ENCODE measurements at places on chromosomes 4 and X.
A peak's percentile ranks its signal among the peaks of the same experiment; 100 is the strongest.

- no peak for DNase-seq
Observed at GRCh38 chr4:19298998-19299397, 952.7 kb upstream of the SLIT2 start.

GRCh38 chrX:80229626-80230025 lies 190.6 kb upstream of the TENT5D start:
- DNase-seq, result no peak

DNA sequence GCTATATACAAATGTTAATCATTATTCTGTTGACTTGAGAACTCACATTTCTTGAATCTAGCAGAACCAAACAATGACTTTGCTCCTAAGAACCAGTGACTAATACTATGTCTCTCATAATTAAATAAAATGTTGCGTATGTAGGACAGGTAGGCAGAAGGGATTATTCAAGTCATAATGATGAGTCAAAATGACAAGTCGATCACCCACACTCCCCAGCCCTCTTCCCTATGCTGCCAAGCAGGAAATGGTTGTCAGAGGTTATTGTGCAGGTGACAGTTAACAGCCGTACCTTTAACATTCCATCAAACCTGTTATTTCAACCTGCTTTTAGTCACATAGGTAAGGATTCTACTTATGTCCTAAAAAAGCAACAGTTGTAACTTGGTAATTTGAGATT lies 22.0 kb upstream of the STK26 start:
- DNase-seq, result no peak

DNA sequence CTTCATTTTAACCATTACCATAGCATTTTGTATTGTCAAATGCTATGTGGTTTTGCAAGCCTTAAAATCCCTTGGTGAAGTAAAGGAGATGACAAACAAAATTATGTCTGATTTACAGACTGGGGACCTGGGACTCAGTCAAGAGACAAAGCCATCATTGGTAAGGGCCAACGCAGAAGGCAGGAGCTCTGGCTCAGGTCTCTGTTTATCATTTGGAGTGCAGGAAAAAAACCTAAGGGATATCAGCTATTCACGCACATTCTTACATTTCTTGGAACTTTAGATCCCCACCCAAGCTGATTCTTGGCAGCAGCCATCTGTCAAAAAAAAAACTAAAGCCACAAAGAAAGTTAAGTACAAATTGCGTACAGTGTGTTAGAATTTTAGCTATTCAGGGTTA lies 731.9 kb downstream of the STPG2 start:
- no peak for DNase-seq

GRCh38 chr4:71614621-71615020 lies 169.3 kb downstream of the GC start:
- no peak for DNase-seq

GRCh38 chrX:75273483-75273882 lies 402 bp upstream of the UPRT start:
- no peak for DNase-seq

DNA sequence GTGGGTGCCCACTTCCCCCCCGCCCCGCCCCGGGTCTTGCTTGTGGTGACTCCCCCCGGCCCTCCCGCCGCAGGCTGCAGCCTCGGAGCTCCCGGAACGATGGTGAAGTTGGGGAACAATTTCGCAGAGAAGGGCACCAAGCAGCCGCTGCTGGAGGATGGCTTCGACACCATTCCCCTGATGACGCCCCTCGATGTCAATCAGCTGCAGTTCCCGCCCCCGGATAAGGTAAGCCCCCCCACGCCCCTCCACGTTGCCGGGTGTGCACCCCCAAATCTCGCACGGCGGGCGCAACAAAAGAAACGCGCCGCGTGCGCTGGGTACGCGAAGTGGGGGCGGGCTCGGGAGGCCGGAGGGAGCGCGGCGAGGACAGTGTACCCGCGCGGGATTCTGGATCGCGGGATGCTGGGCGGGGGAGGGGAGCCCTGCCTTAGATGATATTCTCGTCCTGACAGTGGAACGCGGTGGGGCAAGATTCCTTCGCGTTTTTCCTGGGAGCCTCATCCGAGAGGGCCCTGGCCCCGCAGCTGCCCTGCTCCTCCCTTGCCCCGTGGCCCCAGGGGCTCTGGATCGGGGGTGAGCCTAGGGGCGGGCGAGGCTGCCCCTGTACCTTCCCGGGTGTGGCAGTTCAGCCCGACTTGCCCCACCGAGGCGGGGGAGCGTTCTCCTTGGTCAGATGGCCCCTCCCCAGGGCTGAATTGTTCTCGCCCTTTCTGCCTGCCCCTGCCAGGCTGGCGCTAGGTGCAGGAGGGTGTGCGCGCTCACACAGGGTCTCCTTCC lies 819 bp downstream of the NSG1 start:
- no peak for DNase-seq

GRCh38 chr4:791898-792625 lies 33.9 kb downstream of the CPLX1 start:
- no peak for DNase-seq

- DNase-seq, result no peak
Observed at GRCh38 chrX:29233592-29234183, 646.4 kb downstream of the IL1RAPL1 start.

- no peak for DNase-seq
Observed at GRCh38 chrX:154827194-154828015, 7.1 kb downstream of the SMIM9 start.

GRCh38 chr4:6205567-6205931 lies 5.2 kb upstream of the JAKMIP1 start:
- DNase-seq, result no peak

GRCh38 chr4:126172126-126172525 lies 857.4 kb downstream of the FAT4 start:
- no peak for DNase-seq

- DNase-seq, result no peak
Observed at GRCh38 chr4:7581477-7581876, 146.7 kb upstream of the PSAPL1 start.

DNA sequence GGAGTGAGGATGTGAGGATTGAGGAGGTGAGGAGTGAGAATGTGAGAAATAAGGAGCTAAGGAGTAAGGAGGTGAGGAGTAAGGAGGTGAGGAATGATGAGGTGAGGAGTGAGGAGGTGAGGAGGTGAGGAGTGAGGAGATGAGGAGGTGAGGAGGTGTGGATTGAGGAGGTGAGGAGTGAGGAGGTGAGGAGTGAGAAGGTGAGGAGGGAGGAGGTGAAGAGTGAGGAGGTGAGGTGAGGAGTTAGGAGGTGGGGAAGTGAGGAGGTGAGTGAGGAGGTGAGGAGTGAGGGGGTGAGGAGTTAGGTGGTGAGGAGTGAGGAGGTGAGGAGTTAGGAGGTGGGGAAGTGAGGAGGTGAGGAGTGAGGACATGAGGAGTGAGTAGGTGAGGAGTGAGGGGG lies 74.8 kb upstream of the MXD4 start:
- DNase-seq, result no peak

DNA sequence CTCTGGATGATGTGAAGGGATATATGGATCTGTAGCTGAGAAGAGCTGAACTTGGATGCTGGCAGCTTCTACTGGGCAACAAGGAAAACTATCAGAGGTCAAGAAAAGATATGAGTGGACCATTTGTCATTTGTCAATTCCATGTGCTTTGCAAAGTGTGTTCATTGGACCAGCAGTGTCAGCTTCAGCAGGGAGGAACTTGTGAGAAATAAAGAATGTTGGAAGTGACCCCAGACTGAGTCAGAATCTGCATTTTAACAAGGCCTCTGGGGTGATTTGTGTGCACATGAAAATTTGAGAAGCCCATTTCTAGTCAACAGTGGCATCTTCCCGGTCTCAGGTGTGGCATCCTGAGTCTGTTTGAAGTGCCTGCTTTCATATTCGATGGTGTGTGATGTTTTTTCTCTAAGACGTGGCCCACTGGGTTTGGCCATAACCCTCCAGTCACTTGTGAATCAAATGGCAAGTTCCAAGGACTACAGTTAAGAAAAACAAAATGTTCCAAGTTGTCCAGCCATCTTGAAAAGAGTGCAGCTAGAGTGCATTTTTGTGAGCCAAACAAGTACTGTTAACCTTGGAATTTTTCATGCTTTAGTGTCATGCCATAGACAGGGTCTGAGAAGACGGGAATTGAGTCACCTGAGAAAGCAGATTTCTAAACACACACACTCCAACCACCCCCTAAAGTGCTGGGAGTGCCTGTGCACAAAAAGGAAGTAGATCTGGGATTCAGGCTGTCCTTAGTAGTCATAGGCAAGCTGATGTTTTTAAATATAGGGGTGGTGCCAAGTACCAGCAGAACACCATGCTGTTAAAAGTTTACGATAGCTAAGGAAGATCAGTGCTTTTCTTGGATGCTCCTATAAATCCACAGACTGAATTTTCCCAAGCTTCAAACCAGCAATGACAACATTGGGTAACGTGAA lies 26.4 kb downstream of the GPM6B start:
- no peak for DNase-seq

DNA sequence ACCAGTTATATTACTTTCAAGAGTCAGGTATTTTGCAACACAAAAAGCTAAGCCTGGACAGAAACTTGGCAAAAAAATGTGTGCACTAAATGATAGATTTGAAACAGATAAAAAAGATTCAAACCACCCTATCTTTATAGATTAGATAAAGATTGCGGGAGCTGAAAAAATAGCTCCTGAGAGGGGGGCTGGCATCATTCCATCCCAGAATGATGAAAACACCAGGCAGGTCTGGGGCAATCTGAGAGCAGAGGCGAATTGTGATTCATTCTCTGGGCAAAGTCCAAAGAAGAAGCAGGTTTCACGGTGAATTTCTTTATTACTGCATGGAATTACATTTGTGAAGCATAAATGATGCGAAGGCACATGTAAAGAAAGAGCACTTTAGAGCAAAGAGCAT lies 168.5 kb upstream of the DMD start:
- DNase-seq, result no peak

GRCh38 chrX:51743179-51743957 lies at the start of gene GSPT2:
Gene GSPT2, plus strand, starts transcription at chrX:51743442. Its CDS starts 185 bp downstream, at chrX:51743627.
- peak; percentile 61 for DNase-seq

GRCh38 chr4:24598025-24598424 lies 13.7 kb upstream of the DHX15 start:
- no peak for DNase-seq

DNA sequence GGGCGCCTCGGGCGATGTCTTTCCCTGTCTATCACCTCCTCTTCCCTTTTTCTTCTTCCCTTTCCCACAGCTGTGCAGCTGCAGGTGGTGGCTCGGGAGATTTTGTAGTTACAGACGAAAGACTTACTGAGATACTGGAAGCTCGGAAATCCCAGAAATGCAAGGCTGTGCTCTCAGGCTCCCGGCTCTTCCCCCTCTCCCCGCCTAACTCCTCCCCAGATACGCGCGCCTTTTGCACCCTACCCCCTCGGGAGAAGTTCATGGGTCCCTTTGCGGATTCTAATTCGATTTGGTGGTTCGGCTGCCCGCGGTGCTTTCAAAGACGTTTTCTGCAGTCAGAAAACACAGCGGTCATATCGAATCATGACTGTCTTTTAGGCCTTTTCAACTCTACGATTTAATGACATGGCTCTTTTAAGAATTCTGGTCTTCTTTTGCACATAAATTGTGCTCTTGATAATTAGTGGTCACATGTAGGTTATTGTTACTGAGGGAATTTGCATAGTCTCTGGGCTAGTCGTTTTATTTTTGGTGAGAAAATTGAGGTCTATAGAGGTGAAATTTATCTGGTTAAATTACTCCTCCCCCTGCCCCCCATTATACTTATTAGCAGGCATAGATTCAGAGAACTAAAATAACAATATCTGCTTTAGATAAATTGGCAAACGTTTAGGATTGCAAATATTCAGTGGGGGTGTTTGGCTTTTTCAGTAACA lies 1.6 kb downstream of the SEPTIN11 start:
- peak; percentile 61 for DNase-seq
